BJ (cell line): ENCODE measurements at places on chromosomes 6 and 20.

GRCh38 chr20:60465993-60466686, 507.9 kb downstream of the CDH26 start:
- DNase-seq: no peak

DNA sequence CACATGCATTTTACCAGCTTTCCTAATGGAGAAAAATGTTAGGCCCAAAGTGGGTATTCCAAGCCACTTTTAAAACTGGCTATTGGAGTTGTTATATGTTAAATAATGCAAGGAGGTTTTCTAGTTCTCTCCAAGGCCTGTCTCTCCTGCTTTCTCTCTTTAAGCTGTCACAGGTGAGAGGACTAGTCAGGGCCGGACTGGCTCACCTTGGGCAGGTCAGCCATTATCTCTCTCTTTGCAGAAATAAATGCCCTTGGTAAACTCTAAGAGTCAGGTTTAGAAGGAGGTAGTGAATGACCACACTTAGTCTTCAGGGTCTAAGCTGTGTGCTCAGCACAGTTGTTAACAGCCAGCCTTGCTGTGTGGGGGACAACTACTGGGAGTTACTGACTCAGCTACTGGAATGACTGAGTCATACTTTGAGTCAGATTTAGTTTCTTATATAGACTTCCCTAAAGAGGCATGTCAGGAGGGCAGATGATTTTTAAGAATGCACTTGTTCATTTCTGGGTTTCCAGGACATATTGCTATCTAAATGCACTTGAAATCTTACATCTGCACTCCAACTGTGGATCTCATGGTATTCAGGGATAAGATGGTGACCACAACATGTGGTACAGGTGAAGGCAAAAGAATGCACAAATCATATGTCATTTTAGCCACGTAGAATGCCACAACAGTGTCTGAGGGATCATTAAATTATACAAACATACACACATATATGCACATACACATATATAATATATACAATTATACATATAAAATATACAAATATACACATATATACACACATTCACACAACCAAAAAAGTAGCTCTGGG, 719.4 kb downstream of the EPM2A start:
- DNase-seq: peak; percentile 71

DNA sequence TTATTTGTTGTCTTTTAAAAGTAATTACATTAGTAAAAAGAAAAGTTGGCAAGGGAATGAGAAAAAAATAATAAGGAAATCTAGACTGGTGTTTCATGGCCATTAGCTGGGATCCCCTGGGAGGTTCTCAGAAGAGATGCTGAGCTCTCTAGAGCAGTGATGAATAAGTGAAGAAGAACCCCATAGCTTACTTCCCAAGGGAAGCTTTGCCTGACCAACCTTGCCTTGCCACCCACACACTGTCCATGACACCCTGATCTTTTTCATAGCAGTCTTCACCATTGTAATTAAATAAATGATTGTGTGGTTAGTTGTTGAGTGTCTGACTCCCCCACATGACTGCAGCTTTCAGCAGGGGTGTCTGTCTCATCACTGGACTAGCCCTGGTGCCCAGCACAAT, 5.9 kb downstream of the C6orf163 start:
- DNase-seq: no peak

DNA sequence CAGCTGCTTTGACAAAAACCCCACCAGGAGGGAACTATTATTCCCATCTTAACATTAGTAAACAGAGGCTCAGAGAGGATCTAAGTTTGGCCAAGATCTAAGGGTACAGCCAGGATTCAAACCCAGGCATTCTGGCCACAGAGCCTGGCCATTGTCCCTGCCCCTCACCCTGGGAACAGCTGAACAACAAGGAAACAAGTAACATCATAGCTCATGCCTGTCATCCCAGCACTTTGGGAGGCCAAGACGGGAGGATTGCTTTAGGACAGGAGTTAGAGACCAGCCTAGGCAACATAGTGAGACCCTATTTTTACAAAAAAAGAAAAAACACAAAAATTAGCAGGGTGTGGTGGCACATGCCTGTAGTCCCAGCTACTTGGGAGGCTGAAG, 27.5 kb downstream of the TOX2 start:
- DNase-seq: no peak

- no peak for DNase-seq
These were observed 6.9 kb downstream of the OLIG3 start for GRCh38 chr6:137487181-137487868.

DNA sequence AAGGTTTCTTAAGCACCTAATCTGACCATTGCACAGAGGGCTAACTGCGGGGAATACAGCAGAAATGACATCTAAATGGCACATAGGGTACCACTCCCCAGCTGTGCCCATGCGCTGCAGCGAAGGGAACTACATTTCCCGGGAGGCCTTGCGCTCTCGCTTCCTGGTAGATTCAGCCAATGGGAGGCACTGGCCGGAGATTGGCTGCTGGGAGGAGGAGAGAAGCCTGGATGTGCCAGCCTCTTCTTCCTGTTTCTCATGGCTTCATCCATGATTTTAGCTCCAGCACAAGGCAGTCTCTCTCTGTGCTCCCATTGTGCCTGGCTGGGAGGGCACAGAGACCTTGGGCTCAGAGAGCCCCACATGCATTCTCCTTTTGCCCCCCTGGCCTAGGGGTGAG, 101.7 kb upstream of the FOXA2 start:
- DNase-seq: no peak

- DNase-seq: no peak
These were observed 147.2 kb downstream of the RPS12 start for GRCh38 chr6:132961610-132962009.

- DNase-seq: no peak
These were observed 83.1 kb downstream of the GRM1 start for GRCh38 chr6:146111881-146112450.

- no peak for DNase-seq
These were observed 18.5 kb upstream of the SLC16A10 start for GRCh38 chr6:111068866-111069234.

- no peak for DNase-seq
These were observed 61.4 kb downstream of the EZR start for GRCh38 chr6:158757753-158758090.

DNA sequence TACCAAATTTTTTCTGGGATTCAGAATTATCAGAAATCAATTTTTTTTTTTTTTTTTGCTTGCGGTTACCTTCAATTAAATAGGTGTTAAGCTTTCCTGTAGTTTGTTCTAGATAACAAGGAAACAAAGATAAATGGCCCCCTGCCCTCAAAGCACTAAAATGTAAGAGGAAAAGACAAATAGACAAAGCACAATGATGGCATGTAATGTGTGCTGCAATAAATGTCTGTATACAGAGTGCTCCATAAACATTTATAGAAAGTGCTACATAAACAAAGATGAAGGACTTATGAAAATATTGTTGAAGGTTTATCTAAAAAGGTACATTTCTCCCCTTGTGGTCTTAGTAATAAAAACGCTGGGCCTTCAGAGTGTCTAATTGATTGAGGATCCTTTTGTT, 384.6 kb downstream of the PKHD1 start:
- no peak for DNase-seq

- no peak for DNase-seq
These were observed 13.6 kb downstream of the COL9A1 start for GRCh38 chr6:70289299-70289698.

DNA sequence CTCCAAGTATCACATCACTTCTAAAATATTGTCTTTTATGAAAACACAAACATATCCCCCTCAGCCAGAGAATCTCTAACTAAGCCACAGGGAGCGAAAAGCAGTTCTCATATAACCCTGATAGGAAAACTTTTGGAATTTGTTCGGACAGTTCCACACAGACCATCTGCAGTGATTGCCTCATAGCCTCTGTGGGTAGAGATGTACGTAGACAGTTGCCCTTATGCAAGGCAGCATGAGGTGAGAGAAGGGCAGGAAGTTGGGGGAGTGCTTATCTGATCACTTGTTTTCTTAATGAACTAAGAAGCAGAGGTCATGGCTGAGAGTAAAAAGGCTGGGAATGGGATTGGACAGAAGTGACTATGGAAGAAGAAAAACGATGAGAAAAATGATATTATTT, 39.6 kb downstream of the SLC23A2 start:
- DNase-seq: no peak

GRCh38 chr6:73985891-73986290, 289.9 kb downstream of the CD109 start:
- peak; percentile 89 for DNase-seq

GRCh38 chr6:118080547-118080946, 173.5 kb downstream of the SLC35F1 start:
- no peak for DNase-seq

GRCh38 chr6:34043359-34043758, 102.5 kb downstream of the GRM4 start:
- no peak for DNase-seq

DNA sequence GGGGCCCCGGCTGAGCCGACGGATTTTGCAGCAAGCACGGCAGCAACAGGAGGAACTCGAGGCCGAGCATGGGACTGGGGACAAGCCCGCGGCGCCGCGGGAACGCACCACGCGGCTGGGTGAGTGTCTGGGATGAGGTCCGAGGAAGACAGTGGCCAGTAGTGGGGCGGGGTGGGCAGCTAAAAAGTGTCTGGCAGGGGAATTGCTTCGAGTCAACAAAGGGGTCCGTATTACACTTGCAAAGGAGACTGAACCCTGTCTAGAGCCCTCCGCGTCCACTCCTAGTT, 356 bp downstream of the BYSL start:
- DNase-seq: no peak

DNA sequence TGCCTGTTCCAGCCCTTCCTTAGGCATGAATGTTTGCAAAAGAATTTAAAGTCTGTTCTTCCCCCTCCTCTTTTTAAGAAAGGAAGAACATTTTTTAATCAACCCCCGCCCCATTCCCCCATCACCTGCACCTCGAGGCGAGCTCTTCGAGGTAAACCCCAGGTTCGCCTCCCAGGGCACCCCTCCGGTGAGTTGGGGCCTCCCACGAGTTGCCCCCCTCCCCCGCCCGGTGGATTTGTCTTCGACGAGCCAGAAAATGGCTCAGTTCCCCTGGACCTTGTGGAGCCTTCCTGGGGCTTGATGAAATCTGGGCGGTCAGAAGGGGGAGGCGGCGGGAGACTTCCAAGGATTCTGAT, 256 bp upstream of the OVOL2 start:
- no peak for DNase-seq

DNA sequence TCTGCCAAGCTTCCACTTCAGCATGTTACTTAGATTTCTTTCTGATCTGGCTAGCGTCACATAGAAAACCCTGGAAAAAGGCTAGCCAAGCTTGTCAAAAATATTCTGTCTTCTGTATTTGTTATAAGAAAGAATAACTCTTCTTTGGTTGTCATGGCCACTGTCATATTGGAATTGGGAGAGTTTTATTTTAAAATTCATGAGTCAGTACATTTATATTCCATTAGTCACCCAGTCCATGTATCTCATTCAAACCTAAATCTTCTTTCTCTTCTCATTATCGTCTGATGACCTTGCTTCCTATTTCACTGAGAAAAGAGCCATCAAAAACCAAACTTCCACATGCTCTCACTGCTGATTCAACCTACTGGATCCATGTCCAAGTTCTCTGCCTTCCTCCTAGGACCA, 65.7 kb downstream of the EPM2A start:
- DNase-seq: peak; percentile 49

- DNase-seq: no peak
These were observed 1.8 kb upstream of the FBXO30 start for GRCh38 chr6:145816392-145816791.

DNA sequence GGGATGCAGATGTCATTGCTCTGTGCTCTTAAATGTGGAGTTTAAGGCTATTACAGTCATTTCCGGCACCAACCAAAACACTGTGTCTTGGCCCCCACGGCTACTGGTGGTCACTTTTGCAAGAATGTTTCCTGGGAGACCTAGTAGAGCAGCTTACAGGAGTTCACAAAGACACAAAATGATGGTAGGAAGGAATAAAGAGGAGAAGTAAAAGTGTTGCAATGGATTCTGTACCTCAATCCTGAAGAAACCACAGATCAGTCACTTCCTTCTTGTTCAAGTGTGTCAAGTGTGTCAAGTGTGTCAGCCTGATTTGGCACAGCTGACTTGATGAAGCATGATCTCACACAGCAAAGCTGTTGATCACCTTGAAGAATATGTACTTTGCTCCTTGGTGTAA, 344.0 kb downstream of the PLCB1 start:
- DNase-seq: no peak

DNA sequence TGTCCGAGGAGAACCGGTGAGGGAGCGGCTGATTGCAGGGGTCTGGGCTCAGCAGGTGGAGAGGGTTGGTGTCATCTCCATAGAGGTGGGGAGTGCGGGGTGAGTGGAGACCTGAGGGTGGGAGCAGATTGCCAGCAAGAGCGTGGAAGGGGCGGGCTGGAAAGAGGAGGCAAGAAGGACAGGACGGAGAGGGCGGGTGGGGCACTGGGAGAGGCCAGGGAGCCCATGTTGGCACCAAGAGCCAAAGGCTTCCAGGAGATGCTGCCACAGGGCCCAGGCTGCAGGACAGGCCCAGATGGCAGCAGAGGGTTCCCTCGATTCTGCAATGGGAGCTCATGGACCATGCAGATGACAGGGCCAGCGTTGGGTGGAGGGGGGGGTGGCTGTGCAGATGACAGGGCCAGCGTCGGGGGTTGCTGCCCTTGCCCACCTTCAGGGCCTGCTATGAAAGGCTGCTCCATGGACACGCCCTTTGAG, 105.4 kb downstream of the TMEM242 start:
- DNase-seq: no peak

DNA sequence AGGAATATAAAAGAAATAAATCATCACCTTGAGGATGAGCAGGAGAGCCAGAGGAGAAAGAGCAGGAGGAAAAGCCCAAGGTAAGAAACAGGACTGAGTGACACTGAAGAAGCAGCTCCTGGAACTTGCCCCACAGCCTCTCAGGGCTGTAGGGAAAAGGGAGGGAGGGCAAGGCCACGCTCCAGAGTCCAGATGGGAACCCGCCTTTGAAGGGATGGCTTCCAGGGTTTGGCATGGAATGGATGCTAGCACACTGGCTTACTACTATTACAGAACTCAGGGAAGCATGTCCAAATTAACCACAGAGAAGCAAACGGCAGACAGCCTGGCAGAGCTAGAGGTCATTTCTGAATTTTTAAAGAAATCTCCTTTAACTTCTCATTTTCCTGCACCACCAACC, 26.8 kb downstream of the RALGAPA2 start:
- DNase-seq: no peak

GRCh38 chr6:113686049-113686448, 171.1 kb upstream of the MARCKS start:
- no peak for DNase-seq

GRCh38 chr20:58627212-58628072, 23.6 kb upstream of the STX16 start:
- DNase-seq: no peak

- no peak for DNase-seq
These were observed 6.4 kb upstream of the TXNDC5 start for GRCh38 chr6:7916959-7917358.
